ENCODE measurements at places on chromosomes 6 and 20.
A peak's percentile ranks its signal among the peaks of the same experiment; 100 is the strongest.

DNA sequence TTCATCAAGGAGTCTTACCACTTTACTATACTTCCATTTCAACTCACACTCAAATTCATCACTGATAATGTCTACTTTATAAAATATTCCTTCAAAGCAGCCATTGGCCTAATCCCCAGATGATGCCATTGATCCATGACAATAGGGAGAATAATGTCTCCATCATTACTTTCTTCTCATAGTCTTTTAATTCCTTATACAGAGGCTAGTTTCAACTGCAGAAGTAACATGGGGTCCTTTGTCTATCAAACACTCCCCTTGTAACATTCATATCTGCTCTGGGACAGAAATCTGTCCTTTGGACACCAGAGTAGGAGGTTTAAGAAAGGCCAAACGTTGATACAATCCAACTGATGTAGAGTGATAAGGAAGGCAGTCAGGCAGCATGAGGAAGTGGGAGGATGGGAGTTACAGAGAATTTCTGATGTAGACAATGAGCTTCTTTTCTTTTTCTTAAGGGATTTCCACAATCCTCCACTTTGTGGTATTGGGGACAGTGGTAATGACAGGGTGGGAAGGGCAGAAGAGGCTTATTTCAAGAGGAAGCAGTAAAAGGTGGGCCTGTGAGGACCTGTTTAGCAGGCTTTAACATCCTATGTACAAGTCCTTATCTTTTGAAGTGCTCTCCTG is 18.9 kb upstream of the HLA-DOA start:
- no peak for DNase-seq

DNA sequence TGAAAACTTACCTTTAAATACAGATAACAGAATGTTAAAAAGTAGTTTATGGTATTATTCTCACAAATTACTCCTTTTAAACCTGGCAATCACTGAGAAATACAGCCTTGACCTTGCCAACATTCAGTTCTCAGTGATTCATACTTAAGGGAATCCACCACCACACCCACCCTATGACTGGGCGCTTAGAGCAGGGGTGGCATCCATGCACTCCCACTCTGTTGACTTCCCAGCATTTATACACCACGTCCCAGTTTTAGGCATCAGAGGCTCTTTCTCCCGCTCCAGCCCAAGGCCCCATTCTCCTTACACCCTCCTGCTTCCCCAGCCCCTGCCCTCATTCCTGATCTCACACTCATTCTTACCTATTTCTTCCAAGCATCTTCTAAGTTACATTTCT is 16.3 kb downstream of the TRAF3IP2 start:
- DNase-seq, result no peak

- DNase-seq, result no peak
Observed at GRCh38 chr6:85126485-85127167, 323.3 kb upstream of the NT5E start.

GRCh38 chr6:115796061-115796460 is 264.6 kb downstream of the FRK start:
- no peak for DNase-seq

DNA sequence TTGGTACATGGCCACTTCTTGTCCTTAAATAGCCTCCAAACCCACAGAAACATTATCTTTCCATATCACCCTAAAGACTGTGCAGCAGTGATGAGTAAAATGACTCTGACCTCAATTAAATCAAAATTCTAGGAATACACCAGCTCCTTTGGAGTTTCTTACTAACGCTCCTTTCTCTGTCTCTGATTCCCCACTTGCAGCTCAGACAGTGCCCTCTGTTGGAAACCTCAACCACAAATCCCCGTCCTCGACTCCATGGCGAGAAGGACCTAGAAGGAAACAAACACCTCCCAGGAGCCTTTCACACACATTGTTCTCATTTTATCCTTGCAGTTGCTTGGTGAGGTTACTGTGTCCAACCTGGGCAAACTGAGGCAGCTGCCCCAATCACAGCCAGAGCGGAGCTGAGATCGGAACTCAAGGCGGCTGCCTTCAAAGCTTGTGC is 17.7 kb upstream of the PARD6B start:
- DNase-seq, result no peak

GRCh38 chr6:158419339-158419909 is 107.2 kb downstream of the TULP4 start:
- DNase-seq, result no peak

- DNase-seq, result no peak
Observed at GRCh38 chr6:254016-254415, 38.3 kb upstream of the DUSP22 start.

DNA sequence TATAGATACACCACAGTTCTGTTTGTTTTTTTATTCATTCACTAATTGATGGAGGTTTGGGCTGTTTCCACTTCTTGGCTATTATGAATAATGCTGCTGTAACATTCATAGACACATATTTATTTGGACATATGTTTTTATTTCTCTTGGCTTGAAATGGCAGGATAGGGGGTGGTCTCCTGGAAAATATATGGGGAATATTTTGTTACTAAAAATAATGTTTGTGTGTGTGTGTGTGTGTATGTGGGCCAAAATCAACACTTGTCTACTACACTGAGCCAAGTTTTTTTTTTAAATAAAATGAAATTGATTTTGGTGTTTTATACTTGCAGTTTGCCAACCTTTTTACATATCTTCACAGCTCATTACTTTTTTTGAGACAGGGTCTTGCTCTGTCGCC is 264.4 kb upstream of the SULF2 start:
- no peak for DNase-seq

- DNase-seq, result no peak
Observed at GRCh38 chr20:57714409-57715267, 4.8 kb upstream of the PMEPA1 start.

GRCh38 chr6:130421585-130421984 is 55.8 kb downstream of the TMEM200A start:
- DNase-seq, result no peak

- DNase-seq, result no peak
Observed at GRCh38 chr20:49594931-49595315, 27.0 kb upstream of the PTGIS start.

DNA sequence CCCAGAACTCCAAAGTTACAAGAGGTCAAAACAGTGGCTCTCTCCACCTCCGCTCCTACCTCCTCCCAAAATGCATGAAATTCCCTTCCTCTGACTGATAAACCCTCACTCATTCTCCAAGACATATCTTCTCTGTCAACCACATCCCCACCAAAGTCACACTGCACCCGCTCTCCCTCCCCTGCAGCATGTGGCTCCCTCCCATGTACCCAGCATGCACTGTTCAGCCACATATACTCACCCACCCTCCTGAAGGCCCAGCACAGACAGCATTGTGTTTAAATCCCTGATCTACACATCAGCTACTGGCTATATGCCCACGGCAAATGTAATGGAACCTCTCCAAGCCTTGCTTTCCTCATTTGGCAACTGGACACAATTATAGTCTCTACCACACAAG is 5.5 kb upstream of the POU5F1 start:
- DNase-seq, result no peak

DNA sequence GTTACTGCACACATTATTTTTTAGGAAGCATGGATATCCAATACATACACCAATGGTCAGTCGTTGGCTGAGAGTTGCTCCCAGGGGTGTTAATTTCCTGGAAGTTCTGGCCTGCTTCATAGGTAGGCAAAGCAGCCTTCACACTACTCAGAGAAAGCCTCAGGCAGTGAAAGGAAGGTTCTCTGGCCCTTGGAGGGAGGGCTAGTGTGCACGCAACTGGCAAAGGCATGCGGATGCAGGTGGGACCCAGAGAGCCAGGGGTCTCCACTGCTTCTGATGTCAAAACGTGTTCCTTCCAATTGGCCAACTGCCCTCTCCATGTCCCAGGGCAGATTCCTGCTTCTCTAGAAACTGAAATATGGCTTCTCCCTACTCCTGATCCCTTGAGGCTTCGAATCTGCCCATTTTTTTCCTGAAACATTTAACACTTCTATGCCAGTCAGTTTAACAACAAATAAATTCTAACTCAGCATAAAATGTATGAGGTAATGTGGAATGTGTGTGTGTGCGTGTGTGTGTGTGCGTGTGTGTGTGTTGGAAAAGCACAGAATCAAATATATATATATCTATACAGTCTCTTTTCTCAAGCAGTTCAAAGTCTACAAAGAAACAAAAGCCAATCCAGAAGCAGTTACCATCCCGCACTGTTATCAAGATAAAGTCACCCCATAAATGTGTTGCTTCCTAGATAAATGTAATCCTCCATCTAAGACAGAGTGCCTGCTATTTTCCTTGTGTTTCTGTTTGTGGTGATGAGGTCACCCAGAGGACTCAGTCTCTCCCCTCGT is 94.0 kb upstream of the HIVEP1 start:
- DNase-seq, result no peak

DNA sequence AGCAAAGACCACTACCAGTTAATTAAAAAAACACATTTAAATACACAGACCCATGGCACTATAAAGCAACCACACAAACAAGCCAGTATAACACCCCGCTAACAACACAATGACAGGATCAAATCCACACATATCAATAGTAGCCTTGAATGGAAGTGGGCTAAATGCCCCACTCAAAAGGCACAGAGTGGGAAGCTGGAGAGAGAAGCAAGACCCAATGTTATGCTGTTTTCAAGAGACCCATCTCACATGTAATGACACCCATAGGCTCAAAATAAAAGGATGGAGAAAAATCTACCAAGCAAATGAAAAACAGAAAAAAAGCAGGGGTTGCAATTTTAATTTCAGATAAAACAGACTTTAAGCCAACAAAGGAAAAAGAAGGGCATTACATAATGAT is 125.4 kb upstream of the PTCHD4 start:
- no peak for DNase-seq

- peak; percentile 48 for DNase-seq
Observed at GRCh38 chr20:59144179-59144830, 19.3 kb upstream of the ZNF831 start.

DNA sequence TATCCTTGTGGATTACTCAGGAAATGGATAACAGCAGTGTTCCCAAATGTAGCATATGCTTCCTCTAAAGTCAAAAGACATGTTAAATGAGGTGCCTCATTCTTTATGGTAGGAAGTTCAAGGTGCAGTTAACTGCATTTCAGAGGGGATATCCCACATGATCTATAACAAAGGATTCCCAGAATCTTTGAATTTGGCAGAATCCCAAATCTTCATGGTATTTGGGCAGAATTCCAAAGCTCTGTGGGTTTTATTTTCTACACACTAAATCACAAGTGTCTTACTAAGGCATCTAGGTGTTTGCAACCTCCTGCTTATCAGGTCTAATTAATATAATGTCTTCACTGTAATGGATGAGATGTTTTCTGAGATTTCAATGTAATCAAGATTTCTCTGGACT is 364.3 kb upstream of the MAN1A1 start:
- no peak for DNase-seq

- DNase-seq, result no peak
Observed at GRCh38 chr6:158697811-158698210, 48.0 kb downstream of the SYTL3 start.

DNA sequence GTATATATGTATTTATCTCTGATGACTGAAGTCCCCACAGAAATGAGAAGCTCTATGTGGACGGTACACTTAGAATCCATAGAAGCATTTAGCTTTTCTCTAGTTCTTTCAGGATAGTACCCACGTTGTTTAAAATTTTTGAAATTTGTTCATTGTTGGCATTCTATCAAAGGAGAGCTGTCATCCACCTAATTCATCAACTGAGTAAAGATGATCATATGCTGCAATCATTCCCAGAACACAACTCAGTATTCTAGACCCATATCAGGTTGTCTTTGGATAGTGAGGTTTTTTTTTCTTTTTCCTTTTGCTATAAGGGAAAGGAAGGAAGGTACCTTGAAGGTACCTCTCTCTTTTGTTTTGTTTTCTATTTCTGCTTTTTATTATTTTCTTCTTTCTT is 9.3 kb downstream of the SERAC1 start:
- DNase-seq, result no peak

GRCh38 chr6:31010393-31011060 is at the start of gene MUC22:
Gene MUC22 (plus strand): TSS chr6:31010474. CDS start chr6:31010707, 233 bp downstream.
- DNase-seq, result no peak

DNA sequence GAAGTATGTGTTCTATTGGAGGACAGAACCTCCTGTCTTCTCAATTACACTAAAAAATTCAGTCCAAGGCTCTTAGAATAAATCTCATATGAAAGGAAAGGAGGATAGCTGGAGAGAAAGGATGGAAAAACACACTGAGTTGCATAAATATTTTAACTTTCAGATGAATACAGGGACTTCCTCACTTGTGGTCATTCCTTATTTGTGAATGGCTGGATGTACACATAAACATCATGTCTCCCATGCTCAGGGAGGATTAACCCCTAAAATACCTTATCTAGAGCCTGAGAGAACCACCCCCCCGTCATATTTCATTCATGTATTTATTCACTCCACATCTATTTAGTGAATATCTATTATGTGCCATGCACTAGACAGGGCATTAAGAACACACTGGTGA is 217.6 kb upstream of the CITED2 start:
- DNase-seq, result no peak

- DNase-seq, result no peak
Observed at GRCh38 chr20:20261159-20261558, 106.7 kb upstream of the INSM1 start.

- DNase-seq, result no peak
Observed at GRCh38 chr20:10060226-10060625, 25.4 kb downstream of the ANKEF1 start.

DNA sequence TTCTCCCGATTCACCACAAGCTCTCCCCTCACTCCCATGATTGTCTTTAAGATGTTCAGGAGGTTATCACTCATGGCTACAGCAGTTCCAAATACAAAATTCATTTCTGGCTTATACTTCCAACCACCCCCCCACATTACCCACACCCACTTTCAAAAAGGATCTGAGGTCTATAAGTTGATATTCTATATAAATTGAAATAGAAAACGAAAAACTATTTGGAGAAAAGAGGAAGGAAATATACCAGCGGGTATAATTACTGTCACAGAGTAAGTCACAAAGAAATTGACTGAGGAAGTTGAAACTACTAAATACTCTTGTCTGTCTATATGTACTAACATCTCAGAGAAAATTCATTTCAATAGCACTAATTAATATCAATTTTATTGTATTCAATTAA is 112.7 kb upstream of the TNFAIP3 start:
- DNase-seq, result no peak

Measured in activated CD8-positive, alpha-beta memory T cell treated with anti-CD3 and anti-CD28 coated beads for 4 hours (primary cell).